ENCODE measurements at places on chromosomes 6 and 20. TPM values are rescaled to one million over a fixed set of nuclear protein-coding genes. Genes with fewer than 3 reads are reported as not detected.

The SSTR4 gene
- not detected for total RNA-seq

- no peak for DNase-seq
These were observed 330.3 kb upstream of the PRDM1 start for GRCh38 chr6:105755885-105756284.

The PTGIS gene
- not detected for total RNA-seq

DNA sequence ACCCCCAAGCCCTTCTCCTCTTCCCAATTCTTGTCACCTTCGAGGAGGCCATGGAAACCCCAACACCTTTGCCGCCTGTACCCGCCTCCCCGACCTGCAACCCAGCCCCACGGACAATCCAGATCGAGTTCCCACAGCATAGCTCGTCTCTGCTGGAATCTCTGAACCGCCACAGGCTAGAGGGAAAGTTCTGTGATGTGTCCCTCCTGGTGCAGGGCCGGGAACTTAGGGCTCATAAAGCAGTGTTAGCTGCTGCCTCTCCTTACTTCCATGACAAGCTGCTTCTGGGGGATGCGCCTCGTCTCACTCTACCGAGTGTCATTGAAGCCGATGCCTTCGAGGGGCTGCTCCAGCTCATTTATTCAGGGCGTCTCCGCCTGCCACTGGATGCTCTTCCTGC is 675 bp downstream of the ZBTB9 start:
- DNase-seq, result no peak

- DNase-seq, result no peak
These were observed 335.0 kb upstream of the KCNQ5 start for GRCh38 chr6:72286911-72287311.

The MYMX gene
- not detected for total RNA-seq

- no peak for DNase-seq
These were observed 101.5 kb downstream of the UNC5CL start for GRCh38 chr6:40937491-40937890.

Data from HT-29 (cell line).